ENCODE measurements at places on chromosomes 2 and 18.

DNA sequence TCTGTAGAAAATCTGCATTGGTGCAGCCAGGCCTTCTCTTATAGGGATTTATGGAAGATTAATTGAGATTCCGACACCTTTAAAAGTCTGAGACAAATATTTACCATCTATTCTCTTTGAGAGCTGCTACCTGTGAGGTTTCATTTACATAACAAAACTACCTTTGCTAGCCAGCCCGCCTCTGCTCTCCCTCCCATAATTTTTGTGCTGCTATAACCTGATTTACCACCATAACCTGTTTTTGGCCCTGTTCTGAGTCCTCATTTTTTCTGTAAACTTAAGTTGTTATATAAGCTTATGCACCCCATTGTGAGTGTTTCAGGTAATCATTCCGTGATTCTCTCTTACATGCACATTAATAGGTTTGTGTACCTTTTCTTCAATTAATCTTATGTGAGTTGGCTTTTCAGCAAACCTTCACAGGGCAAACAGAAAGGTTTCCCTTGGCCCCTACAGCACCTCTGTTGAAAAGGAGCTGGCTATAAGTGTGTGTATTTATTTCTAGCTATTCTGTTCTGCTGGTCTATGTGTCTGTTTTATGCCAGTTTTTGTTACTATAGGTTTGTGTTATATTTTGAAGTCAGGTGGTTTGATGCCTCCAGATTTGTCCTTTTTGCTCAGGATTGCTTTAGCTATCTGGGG, 114.9 kb upstream of the XIRP2 start:
- DNase-seq, result no peak

- no peak for DNase-seq
Observed at GRCh38 chr2:34110392-34110791, 511.3 kb upstream of the FAM98A start.

DNA sequence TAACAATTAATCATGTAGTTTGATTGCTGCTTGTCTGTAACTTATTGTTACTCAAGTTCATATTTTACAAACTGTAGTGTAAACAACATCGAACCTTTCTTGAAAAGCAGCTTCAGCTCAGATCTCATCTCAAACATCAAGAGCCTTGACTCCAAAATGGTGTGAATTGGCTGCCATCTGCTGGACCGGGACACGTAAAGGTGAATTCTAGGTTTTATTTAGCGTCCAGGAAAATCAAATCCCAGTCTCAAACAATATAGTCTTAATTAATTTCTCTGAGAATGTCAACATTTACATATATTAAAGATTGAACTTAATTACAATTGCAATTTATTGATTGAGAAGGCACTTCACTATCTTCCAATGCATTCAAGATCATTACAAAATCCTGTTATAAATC, 453.0 kb downstream of the GALR1 start:
- DNase-seq, result peak; percentile 12

- DNase-seq, result no peak
Observed at GRCh38 chr18:48393170-48393569, 16.0 kb downstream of the ZBTB7C start.

GRCh38 chr2:77999376-77999775, 477.2 kb upstream of the LRRTM4 start:
- no peak for DNase-seq

GRCh38 chr2:27781496-27781895, 10.0 kb downstream of the MRPL33 start:
- no peak for DNase-seq

- DNase-seq, result no peak
Observed at GRCh38 chr2:187615364-187615763, 61.1 kb upstream of the TFPI start.

DNA sequence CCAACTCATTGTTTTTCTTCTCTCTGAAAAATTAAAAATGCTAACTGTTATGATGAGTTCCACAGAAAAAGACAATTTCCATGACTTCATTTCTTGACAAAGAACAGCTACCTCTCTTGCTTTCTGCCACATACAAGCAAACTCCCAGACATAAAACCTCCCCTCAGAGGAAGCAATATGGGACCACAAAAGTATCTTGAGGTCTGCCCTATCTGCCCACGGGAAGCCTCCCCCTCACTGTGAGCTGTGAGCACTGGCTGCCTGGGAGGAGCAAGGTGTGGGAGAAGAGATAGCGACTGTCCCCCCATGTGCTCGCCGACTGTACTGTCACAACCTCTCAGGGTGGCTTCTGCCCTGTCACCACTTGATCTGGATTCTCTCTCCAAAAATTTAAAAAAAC, 69.7 kb upstream of the NRP2 start:
- no peak for DNase-seq

GRCh38 chr2:238308177-238308576, 12.1 kb upstream of the TRAF3IP1 start:
- DNase-seq, result no peak

Data from NK-92 treated with Interleukin-12 subunit alpha and Interleukin-12 subunit beta, amount 100 ng/mL, for 24 hours (cell line).